Left ventricle myocardium inferior (tissue), 1 donor: ENCODE measurements at places on chromosomes 2 and 18. TPM values are rescaled to one million over a fixed set of nuclear protein-coding genes. Genes with fewer than 3 reads are reported as not detected.

PARD6G gene
- 2.0 TPM for total RNA-seq

UGP2 gene
- total RNA-seq = 394 TPM

AFF3 gene
- total RNA-seq = 8.0 TPM

KYNU gene
- total RNA-seq = 1.0 TPM

MC4R gene
- not detected for total RNA-seq

L3MBTL4 gene
- total RNA-seq = 3.5 TPM

ACVR1C gene
- total RNA-seq = 0.36 TPM

ERMN gene
- total RNA-seq = not detected

IKZF2 gene
- total RNA-seq = 6.8 TPM

M1AP gene
- not detected for total RNA-seq

PROM2 gene
- 1.4 TPM for total RNA-seq

MCM6 gene
- 2.9 TPM for total RNA-seq
